ENCODE measurements at places on chromosomes 6 and 20.

DNA sequence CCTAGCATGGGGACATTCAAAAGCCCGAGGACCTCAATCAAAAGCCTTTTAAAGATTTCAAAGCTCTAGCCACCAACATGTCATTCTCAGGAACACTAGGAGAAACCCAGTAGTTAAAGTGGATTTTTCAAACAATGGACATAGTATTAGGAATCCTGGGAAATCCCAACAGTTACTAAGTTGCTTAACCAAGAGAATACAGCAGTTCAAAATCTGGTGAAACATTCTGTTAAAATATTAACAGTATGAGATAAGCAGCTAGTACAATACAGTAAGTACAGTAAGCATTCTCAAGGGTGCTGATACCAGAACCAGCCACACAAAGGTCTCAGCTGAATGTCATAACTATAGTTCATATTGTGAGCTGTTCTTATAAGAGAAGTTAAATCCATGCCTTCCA is 68.6 kb downstream of the CDK19 start:
- DNase-seq, result no peak

DNA sequence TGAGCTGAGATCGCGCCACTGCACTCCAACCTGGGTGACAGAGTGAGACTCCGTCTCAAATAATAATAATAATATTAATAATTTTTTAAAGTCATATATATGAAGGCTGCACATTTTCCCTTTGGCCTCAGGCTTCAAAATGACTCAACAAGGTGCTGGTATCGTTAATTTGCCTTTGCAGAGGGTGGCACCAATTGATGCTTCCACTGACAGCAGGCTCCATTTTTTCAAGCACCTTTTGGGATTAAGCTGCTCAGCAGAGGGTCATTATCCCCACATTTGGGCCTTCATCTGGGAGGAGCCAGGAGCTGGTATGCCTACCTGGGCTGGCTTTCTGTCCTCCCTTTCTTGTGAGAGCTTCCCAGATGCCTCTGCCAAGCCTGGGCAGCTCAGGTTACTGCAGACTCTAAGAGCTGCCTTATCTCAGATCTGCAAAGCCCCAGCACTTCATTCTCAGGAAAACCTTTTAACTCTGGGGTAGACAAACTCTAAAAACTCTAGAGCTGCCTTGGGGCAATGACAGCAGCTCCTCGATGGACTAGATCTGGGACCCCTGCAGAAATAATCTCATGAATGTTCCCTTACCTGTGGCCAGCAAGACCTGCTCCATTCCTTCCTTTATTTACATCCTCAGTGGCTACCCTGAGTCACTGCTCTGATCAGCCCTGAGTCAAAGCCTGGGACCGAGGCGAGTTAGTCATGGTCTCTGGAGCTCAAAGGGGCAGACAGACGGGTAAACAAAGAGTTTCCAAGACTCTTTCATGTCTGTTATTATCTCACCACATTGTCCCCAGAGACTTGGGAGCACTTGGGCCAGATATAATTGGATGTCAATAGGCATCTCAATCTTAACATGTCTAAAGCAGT is 80.0 kb upstream of the EYA2 start:
- no peak for DNase-seq

DNA sequence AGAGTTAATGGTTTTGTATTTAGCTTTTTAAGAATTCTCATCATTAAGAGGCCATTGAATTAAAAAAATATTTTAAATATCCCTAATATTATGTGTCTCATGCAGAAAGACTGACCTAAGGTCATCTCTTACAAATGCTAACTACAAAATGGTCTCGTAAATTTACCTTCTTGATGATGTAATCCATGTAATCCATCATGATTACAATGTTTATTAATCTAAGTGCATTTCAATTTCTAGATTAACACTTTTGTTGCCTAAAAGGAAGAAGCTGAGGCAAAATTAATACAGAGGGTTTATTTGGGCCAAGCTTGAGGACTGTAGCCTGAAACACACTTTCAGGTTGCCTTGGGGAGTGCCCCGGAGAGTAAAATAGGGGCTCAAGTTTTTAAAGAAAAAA is 18.4 kb downstream of the DUSP22 start:
- DNase-seq, result no peak

DNA sequence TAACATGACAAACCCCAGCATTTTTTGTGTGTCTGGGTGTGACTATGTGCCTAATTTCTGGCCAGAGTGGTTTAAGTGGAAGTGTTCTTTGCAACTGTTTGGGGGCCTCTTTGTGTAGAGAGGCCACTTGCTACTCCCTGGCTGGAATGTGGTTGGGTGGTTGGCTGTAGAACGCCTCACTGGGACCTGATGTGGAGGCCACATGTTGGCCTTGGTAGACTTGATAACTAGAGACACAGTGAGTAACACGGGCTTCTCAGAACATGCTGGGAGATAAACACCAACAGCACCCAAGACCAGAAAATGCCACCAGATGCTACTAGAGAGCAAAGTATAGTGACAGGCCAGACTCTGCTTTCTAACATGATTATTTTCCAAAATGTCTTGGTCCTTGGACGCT is 111.2 kb upstream of the ZFP64 start:
- DNase-seq, result no peak

DNA sequence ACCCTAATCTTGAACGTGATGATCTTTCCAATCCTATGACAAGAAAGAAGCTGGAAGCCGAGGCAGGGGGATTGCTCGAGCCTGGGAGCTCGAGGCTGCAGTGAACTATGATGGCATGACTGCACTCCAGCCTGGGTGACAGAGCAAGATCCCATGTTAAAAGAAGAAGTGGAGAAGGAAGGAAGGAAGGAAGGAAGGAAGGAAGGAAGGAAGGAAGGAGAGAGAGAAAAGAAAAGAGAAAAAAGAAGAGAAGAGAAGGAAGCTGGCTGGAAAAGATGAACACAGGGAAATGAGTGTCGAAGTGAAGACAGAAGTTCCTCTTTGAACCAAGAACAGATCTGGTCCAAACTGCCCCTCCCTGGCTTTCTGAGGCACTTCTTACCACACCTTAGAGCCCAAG is 136.0 kb upstream of the PRND start:
- no peak for DNase-seq

DNA sequence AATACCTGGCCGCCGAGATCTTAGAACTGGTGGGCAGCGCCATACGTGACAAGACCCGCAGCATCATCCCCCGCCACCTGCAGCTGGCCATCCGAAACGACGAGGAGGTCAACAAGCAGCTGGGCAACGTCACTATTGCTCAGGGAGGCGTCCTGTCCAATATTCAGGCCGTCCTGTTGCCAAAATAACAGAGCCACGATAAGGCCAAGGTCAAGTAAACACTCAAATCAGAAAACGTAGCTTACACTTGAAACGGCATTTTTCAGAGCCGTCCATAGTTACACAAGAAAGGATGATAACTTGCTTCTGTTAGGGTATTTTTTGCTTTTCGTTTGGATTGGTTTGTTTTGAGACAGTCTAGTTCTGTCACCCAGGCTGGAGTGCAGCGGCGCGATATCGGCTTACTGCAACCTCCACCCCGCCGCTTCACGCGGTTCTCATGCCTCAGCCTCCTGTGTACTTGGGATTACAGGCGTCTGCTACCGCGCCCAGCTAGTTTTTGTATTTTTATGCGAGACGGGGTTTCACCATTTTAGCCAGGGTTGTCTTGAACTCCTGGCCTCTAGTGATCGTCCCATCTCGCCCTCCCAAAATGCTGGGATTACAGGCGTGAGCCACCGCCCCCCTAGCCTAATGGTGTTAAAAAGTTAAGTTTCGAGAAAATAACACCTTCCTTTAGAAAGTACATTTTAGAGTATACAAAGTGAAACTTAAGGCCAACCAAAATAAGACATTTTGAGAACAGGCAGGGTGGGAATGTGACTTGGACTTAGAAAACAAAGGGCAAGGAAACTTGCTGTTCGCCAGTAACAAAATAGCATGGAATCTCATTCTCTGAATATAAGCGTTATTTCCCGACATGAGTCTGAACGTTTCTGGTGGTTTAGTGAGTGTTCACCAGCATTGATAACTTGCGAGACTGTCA is 42.8 kb upstream of the HFE start:
- DNase-seq, result no peak

- DNase-seq, result no peak
These were observed 39.3 kb downstream of the GSTA2 start for GRCh38 chr6:52724042-52724405.

DNA sequence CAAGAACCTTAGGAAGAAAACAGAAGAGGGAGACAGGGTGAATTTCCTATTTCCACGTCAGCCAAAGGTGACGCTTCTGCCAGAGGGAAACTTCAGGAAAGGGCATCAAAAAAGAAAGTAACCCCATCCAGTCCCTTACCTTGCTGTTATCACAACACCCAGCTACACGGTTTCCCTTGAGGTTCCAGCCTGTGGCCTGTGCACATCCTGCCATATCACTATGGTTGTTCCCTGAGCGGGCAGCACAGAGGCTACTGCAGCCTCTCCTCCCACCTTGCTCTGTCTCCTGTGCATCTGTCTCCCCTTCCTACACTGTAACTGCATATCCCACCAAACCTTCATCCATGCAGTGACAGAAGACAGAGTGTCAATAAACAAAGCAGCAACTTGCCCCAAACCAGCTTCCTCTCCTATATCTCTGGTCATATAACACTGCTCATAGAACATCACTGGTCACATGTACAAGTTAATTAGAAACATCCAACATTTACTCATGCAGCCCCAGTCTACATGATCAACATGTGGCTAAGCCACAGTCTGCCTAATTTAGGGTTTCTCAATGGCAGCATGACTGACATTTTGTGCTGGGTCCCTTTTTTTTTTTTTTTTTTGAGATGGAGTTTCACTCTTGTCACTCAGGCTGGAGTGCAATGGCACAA is 54.7 kb downstream of the GFOD1 start:
- DNase-seq, result no peak

GRCh38 chr6:12709116-12709515 is 7.5 kb upstream of the PHACTR1 start:
- DNase-seq, result no peak

GRCh38 chr20:43263226-43263625 is 73.5 kb upstream of the PTPRT start:
- DNase-seq, result no peak

DNA sequence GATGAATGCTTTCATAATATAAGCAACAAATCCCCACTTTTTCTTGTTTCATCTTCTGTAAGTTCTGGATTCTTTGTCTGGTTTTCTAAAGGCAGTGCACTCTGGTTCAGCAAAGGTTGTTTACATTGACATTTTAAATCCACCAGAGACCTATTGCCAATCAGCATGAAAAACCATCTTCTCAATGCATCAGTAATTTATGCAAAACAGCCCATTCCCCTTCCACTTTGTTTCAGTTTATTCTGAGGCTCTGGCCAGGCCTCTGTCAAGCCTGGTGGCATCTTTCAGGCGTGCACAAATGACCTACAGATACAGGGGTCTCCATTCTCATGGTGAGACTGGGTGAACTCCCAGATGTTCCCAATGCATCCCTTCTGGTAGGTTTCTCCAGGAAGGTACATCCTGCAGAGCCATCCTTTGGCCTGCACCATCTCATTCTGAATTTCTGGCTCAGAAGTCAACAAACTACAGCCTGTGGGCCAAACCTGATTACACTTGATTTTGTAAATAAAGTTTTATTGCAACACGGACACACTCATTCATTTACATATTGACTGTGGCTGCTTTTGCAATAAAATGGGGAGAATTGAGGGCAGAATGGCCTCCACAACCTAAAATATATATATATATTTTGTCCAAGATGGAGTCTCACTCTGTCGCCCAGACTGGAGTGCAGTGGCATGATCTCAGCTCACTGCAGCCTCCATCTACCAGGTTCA is 405.4 kb downstream of the PREX1 start:
- peak; percentile 47 for DNase-seq

DNA sequence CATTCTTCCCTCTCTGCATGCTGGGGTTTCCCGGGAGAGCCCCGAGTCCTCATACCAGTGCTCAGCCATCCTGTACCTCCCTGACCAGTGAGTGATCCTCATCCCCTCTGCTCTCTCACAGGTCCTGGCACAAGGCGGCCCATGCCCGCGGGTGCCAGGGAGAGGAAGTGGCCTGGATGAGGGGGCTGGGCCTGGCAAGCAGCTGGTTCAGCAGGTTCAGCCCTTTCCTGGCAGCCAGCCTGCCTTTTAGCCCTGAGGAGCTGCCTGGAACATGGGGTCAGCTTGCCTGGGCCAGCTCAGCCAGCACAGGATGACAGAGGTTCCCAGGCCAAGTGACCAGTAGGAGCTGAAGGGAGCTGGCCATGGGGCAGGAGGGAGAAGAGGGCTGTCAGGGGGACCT is 10.9 kb downstream of the MOCS1 start:
- no peak for DNase-seq

GRCh38 chr6:104603108-104603745 is 256.5 kb downstream of the HACE1 start:
- DNase-seq, result no peak

DNA sequence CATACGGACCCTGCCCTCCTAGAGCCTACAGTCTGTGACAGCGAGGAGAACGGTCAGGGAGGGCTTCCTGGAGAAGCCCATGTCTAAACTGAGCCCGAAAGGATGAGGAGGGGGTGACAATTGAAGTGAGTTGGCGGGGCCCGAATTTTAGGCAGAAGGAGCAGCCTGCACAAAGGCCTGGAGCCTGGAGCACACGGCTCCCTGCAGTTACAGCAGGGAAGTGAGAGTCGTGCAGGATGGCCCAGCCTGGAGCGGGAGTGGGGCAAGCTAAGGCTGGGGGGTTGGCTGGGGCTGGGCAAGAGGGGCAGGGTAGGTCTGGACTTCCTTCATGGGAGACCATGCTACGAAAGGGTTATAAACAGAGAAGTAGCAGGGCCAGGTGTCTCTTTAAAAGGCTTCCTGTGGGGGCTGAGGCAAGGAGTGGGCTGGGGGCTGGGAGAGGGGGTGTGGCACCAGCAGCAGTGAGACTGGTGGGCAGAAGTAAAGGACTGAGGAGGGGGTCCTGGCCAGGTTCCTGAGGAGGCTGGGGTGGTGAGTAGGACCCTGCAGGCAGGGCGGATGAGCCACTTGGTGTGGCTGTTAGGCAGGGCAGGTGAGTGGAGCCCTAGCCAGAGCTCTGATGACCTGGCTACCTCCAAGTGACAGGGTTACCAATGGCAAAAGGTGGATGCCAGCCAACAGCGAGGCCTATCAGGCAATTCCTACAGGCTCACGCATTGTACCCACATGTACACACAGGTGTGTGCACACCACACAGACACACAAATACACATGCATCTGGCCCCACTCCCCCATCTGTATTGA is 119.2 kb downstream of the MRPL14 start:
- DNase-seq, result no peak

DNA sequence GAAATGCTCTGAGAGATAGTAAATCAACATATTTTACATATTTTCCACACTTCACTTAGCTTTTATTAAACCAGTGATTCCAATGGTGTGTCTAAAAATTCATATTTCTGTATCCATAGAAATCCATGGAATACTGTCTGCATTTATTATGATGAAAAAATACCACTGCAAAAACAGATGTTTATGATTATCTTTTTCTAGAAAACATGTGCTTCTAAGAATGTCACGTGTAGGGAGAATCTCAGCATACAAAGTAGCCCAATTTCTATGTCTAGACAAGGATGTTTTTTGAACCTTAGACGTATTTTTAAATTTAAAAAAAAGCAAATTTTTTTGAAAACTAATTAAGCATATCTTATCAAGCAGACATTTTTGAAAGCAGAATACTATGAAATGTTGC is 622.4 kb downstream of the TENT5A start:
- no peak for DNase-seq

Measured in B cell (primary cell).